CD4-positive, alpha-beta T cell treated with Interleukin-17A for 1 hour (primary cell): ENCODE measurements at places on chromosomes 3 and 15.

GRCh38 chr3:40341671-40342070, 32.2 kb downstream of the EIF1B start:
- DNase-seq = no peak

- no peak for DNase-seq
Observed at GRCh38 chr15:85564686-85565085, 184.3 kb downstream of the AKAP13 start.

- DNase-seq = no peak
Observed at GRCh38 chr15:88802991-88803240, 320 bp upstream of the ACAN start.

DNA sequence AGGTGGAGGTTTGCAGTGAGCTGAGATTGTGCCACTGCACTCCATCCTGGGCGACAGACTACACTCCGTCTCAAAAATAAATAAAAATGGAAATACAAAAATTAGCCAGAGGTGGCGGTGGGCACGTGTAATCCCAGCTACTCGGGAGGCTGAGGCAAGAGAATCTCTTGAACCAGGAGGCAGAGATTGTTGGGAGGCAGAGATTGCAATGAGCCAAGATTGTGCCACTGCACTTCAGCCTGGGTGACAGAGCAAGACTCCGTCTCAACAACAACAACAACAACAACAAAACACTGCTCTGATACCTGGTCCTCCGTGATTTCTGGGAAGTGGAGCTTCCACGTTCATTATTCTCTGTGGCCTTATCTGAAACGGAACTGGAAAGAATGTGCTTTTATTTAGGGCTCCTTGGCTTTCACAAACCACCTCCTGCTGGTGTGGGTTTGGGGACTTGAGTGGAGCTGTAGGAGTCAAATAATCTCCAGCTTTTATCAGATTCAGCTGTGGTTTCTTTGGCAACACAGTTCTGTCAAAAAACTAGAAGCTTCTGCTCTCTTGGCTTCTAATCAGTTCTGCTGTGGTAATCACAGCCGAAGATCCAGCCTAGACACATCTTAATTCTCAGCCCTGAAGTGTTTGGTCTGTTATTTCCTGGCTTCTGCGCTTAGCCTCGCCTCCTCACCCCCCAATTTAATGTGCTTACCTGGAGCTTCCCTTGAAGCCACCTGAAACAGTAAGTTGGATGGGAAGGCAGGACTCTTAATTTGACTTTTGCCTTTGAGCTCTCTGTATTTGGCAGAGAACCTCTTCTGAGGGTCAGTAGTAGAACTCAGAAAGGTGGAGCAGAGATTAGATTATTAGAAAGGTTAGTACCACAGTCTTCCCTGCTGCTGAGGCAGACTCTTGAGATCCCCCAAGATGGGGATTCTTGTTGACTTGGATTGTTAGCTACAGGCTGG, 21.4 kb downstream of the IRAK2 start:
- peak; percentile 58 for DNase-seq

DNA sequence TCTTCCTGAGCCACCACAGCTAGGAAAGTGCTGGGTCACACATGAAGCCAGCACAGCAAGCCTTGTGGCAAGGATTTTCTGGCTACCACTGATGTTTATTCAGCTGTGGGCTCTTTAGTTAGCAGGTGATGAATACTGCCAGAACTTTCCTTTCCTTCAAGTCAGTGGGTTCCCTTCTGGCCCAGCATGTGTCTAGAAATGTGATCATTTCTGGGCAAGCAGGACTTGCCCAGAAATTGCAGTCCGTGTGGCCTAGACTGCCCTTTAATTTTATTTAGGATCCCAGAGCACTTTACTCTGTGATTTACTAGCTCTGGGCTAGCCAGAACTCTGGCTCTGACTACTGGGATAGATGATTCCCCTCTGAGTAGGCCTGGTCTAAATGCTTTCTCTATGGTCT, 397.5 kb downstream of the ZIC4 start:
- no peak for DNase-seq

- DNase-seq = no peak
Observed at GRCh38 chr3:55721716-55722484, 234.8 kb upstream of the WNT5A start.

DNA sequence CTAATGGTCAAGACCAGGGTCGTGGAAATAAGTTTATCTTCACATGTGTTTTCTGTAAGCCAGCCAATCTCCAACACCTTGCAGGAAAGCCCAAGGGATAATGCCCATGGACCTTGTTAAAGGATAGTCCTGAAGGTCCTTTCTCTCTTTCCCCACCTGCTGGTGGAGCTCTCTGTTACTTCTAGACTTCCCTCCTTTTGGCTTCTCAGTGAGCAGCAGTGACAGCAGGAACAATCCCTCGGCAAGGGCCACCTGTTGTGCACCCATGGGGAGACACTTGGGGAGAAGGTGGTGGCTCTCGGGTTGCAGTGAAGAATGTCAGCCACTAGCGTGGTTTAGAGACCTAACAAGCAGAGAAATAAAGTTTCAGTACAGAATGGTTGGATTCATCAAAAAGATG, 84.0 kb upstream of the OSBPL11 start:
- DNase-seq = no peak

DNA sequence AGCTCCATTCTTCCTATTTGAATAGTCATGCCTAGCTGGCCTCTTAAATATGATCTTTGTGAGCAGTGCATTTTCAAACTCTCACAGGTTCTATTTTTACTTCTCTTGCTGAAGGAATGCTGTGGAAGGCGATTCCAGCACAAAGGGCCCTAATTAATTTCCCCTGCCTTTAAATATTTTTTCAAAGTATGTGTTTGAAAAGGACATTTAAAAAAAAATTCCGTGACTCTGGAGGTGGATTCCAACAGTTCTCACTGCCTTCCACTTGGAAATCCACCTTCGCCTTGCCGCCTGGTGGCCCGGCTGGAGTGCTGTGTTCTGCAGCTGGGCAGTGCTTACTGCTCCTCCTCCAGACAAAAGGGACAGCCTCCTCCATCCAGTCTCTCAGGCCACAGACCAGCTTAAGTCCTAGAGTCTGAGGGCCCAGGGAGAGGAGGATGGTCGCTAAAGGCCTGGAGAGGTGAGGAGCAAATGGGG, 61.5 kb upstream of the CORO2B start:
- no peak for DNase-seq

- DNase-seq = no peak
Observed at GRCh38 chr3:136929977-136930670, 27.7 kb upstream of the IL20RB start.

GRCh38 chr15:62141643-62142588, 23.2 kb downstream of the C2CD4B start:
- no peak for DNase-seq

DNA sequence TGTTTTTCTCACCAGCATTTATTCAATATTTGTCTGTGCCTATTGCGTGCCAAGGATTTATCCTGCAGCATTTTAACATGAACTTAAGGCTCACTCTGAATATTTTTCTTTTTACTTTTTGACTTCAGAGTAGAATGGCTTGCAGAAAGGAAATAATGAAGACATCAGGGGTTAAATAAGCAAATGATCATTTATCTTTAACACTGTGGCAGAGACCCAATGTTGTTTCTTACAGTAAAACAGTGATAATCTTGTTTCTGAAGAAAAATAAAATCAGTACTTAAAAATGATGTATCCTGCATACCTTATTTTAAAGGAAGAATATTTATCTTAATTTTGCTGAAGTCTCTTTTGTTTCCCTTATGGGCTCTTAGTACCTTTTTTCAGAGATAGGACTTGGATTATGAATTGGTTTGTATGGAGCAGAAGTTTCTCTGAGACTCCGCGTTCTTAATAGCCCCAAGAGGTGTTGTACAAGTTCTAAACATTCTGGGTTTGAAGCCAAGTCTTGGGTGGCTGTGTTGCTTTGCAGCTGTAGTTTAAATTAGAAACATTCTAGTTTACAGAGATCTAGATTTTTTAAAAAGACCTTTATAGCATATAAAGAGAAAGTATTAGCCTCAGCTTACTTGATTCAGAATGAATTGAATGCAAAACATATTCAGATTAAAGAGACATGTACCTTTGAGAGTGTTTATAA, 40.5 kb downstream of the COL6A6 start:
- no peak for DNase-seq

DNA sequence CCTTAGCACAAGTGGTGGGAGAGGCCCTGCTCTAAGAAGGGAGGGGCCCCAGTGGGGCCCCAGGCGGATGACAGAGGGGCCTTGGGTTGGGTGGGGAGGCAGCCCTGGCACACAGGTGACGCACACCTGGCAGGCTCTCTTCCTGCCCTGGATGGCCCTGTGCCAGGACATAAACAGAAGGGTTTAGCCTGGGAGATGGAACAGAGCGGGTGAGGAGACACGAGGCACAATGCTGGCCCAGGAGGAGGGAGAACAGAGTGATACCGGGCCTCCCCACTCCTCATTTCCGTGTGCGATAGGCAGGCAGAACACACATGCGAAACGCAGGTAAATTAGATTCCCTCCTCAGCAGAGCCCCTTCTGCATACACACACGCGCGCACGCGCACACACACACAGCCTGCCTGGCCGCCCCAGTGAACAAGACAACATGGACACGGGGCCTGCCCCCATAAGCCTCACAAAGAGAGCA, 39.8 kb downstream of the IDH2 start:
- DNase-seq = peak; percentile 42

GRCh38 chr15:99343881-99344551, 92.7 kb downstream of the LRRC28 start:
- peak; percentile 33 for DNase-seq

- DNase-seq = no peak
Observed at GRCh38 chr15:49645941-49646340, 25.1 kb downstream of the DTWD1 start.

DNA sequence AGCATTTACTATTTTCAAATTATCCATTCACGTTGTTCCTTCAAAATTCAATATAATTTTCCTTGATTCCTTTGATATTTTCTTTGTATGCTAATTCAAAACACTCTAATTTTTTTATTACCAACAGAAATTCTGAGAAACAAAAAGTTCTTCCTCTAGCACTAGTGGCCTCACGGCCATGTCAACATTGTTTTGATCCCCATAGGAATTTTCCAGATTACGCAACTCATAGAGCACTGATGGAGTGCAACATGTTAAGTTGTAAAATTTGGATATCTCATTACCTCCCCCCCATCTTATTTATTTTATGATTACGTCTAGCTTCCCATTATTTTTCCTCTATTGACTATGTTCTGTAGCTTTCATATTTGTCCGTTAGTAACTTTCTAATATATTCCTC, 745.3 kb downstream of the TUSC7 start:
- no peak for DNase-seq

DNA sequence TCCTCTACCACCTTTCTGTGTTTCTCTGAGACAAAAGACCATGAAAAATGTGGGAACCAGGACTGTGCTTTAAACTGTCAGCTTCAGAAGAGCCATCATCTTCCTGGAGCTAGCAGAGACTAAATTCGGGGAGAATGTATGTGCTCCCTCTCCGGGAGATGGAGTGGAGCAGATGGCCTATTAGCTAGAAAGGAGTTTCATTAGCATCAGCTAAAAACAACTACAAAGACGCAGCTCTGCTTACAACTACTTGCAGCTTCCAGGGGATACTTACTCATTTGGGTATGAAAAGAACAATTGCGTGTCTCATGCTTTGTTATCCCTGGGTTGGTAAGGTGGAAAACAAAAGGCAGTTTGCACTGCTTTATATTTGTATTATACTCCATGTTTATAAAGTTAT, 159.6 kb downstream of the MFSD1 start:
- no peak for DNase-seq

DNA sequence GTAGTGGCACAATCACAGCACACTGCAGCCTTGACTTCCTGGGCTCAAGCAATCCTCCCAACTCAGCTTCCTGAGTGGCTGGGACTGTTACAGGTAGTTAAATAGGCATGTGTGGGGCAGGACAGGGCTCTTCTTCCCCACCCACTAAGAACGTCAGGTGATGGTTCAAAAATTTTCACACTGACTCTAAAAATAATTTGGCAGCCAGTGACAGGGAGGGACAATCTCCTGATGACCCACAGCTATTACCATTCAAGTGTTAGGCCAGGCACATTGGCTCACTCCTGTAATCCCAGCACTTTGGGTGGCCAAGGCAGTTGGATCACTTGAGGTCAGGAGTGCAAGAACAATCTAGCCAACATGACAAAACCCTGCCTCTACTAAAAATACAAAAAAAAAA, 12.2 kb upstream of the TRMT10C start:
- DNase-seq = no peak

GRCh38 chr3:113498221-113499005, 16.5 kb downstream of the SPICE1 start:
- no peak for DNase-seq

GRCh38 chr3:22713936-22714335, 489.2 kb upstream of the UBE2E2 start:
- no peak for DNase-seq

GRCh38 chr3:45908761-45909160, 22.4 kb downstream of the CCR9 start:
- no peak for DNase-seq

- no peak for DNase-seq
Observed at GRCh38 chr15:78714890-78715289, 73.9 kb upstream of the CHRNB4 start.

DNA sequence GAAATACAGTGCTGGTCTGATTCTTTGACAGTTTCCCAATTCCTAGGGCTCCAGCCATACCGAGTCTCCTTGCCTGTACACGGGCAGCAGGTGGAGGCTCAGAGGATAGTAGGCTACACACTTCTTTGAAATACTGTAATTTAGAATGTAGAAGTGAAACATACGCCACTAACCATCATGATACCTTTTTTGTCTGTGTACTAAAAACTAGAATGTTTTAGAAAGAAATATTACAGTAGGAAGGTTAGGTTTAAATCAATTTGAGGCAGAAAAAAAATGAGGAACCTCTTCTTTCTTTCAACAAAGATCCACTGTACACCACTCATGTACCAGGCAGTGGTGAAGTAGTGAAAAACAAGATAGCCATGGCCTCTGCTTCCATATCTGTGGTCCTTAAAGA, 354.7 kb downstream of the MCTP2 start:
- no peak for DNase-seq

- DNase-seq = no peak
Observed at GRCh38 chr3:62128051-62128450, 245.3 kb downstream of the FEZF2 start.

DNA sequence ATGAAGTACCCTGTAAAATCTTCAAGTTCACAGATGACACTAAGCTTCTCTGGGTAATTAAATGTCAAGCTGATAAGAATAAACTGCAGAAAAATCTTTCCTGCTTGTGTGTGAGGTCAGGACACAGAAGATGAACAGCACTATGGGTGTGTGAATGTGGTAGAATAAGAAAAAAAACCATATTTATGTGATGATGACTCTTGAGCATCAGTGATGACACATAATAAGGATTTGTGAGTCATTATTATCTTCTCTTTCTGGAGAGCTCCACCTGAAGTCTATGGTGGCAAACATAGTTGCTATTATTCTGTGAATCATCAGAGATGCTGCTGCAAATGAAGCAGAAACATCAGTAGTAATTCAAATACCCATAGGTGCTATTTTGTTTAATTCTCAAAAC, 422.4 kb downstream of the DIPK2A start:
- DNase-seq = no peak

GRCh38 chr3:70824078-70824477, 511.6 kb upstream of the MDFIC2 start:
- no peak for DNase-seq

GRCh38 chr15:55237219-55238130, 40.7 kb upstream of the RSL24D1 start:
- DNase-seq = no peak

- no peak for DNase-seq
Observed at GRCh38 chr15:58582160-58582559, 150.4 kb downstream of the LIPC start.

- DNase-seq = no peak
Observed at GRCh38 chr3:140316868-140317400, 360.9 kb upstream of the TRIM42 start.
